ENCODE measurements at places on chromosomes 2 and 18.

DNA sequence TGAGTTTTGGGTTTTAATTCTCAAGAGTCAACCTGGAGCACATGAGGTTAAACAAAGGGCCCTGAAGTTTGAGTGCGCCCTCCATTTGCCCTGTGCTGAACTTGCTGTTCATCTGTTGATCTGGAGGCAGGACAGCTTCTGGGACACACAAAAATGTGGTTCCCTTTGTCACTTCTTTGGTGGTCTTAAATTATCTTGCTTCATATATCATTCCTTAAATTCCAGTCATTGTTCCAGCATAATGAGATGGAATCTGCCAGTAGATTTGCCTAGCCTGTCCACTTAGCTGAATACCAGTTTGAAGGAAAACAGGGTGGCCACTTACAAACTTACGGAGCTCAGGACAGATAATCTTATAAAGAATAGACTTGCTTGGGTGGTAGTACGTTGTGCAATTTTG is 916 bp downstream of the CETN1 start:
- no peak for DNase-seq

DNA sequence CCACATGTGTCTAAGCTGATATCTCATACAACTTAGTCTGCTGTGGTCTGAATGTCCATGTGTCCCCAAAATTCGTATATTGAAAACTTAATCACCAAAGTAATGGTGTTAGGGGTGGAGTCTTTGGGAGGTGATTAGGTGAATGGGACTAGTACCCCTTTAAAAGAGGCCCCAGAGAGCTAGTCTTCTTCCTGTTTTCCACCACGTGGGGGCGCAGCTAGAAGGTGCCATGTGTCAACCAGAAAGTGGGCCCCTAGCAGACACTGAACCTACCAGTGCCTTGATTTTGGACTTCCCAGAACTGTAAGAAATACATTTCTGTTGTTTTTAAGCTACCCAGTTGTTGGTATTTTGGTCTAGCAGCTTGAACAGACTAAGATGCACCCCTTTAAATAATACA is 86.6 kb downstream of the ASB1 start:
- no peak for DNase-seq

DNA sequence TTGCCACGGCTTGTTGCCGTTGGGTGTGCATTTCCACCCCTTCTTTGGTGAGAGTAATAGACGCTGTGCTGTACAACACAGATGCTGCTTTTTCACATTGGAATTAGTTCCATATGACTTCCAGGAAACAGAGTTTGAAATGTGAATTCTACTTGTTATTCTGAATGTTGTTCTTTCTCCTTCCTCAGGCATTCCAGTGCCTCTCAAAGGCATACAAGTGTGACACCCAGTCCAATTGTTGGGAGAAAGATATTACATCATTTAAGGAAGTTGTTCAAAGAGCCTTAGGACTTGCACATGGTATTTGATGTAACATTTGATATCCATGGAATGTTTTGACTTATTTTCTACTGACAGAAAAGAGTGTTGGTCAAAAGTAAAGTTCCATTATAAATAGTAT is 134.4 kb upstream of the LTBP1 start:
- no peak for DNase-seq

GRCh38 chr2:48860380-48860779 is 104.9 kb upstream of the LHCGR start:
- no peak for DNase-seq

DNA sequence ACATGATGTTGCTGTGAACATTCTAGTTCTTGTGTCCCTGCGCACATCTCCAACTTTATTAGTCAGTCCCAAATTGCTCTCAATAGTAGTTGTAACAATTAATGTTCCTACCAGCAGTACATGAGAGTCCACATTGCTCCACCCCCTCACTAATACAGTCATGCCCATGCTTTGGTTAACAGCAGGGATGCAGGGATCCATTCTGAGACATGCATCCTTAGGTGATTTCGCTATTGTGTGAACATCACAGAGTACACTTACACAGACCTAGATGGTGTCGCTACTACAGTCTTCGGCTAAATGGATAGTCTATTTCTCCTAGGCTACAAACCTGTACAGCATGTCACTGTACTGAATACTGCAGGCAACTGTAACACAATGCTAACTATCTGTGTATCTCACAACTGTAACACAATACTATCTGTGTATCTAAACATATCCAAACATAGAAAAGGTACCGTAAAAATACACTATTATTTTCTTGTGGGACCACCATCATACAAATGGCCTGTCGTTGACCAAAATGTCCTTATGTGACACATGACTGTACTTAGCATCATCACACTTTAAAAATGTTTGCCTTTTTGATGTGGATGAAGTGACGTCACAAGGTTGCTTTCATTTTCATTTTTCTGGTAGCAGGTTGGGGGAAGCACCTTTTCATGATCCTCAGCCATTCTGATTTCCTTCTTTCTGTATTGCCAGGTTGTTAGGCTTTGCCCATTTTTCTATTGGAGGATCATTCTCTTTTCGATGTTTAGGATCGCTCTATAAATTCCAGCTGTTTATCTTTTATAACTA is 82.9 kb upstream of the RNF152 start:
- DNase-seq, result no peak

GRCh38 chr2:148568597-148568996 is 76.0 kb upstream of the EPC2 start:
- no peak for DNase-seq

DNA sequence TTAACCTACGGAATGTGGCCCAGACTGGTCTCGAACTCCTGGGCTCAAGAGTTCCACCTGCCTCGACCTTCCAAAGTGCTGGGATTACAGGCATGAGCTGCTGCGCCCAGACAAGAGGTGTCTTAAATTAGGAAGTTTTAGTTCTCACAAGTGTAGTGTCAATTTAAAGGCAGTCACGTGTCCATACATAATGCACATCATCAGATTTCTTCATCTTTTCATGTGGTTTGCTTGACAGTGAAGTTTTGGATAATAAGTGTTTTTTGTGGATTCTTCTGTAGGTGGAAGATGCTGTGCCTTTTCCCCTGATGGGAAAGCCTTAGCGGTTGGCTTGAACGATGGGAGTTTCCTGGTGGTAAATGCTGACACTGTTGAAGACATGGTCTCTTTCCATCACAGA is 147.5 kb downstream of the RTN4 start:
- DNase-seq, result no peak

DNA sequence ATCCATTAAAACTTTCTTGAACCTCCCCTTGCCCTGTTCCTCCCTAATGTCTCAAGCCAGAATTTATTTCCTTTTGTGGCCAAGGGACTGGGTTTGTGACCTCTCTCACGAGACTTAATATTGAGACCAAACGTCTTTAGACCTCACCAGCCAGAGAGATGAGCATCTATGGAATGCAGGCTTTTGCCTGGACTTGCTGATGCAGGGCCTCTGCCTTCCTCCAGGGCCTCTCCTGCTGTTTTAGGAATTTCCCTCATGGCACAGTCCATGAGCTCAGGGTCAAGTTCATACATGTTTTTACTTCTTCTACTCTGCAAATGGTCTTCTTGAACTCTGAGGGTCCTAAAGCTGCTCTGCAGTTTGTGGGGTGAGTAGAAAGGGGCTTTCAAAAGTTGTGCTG is 22.3 kb downstream of the IL1B start:
- DNase-seq, result no peak

DNA sequence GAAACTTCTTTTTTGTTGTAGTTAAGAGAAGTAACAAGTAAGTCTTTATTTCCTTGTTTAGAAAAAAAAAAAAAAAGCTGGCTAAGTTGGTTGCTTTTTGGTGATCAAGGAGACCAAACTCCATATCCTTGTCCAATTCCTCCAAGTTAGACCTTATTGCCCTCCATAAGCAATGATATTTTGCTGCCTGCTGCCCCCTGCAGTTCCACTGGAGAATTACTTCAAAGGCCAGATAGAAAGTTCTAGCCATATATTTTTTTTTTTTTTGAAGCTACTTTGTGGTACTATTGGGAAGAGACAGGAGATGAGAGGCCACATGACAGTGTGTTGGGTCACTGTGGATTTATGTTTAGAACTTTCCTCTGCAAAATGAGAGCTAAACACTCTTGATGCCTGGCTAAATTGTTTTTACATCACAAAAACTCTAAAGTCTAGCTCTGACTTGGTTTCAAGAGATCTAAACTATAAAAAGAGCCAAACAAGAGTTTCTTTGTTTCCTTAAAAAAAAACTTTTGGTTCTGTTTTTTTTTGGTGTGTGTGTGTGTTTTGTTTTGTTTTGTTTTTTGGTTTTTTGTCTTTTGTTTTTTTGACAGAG is 80.7 kb upstream of the RASGRP3 start:
- DNase-seq, result no peak

DNA sequence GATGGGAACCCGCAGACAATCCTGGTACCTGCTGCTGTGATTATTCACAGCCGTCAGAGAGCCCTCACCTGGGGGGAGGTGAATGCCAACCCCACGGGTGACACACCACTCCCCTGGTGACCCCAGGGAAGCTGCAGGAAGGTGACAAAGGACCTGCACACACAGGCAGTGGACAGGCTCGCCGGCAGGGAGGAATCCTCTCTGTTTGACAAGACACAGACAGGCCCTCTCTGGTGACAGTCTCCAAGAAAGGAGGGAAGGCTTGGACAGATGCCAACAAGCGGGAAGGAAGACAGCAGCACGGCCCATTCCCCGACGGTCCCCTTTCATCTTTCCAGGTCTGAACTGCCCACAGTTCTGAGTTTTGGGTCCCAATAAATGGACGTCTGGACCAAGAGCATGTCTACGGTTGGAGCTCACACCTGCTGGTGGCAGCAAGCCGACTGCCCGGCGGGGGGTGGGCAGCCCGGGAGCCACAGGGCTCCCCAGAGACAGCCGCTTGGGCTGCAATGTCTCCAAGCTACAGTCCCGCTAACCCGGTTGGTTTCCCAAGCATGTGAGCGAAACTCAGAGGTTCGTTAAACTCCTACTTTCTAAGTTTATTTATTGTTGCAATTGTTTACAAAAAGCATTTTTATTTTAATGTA is 31.8 kb downstream of the HDAC4 start:
- no peak for DNase-seq

GRCh38 chr2:27489118-27489497 is 435 bp downstream of the IFT172 start:
- no peak for DNase-seq

GRCh38 chr18:28576941-28577340 is 400.0 kb upstream of the CDH2 start:
- DNase-seq, result no peak

- DNase-seq, result no peak
Observed at GRCh38 chr18:5238371-5238976, 41.4 kb upstream of the AKAIN1 start.

DNA sequence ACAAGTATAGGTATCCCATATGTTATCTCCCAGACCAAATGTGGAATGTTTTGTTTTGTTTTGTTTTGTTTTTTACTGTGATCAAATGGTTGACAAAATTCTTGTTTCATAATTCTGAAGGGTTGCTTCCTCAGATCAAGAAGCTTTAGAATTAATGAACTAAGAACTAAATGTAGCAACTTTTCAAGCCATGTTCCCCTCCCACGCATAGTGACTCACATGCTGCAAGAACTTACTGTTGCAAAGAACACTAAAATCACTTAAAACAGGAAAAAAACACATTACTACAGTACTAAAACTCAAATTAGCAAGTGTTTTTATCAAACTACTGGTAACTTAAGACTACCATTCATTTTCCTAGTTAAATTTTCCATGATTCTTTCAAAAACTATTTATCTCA is 30.6 kb downstream of the HNRNPLL start:
- no peak for DNase-seq

DNA sequence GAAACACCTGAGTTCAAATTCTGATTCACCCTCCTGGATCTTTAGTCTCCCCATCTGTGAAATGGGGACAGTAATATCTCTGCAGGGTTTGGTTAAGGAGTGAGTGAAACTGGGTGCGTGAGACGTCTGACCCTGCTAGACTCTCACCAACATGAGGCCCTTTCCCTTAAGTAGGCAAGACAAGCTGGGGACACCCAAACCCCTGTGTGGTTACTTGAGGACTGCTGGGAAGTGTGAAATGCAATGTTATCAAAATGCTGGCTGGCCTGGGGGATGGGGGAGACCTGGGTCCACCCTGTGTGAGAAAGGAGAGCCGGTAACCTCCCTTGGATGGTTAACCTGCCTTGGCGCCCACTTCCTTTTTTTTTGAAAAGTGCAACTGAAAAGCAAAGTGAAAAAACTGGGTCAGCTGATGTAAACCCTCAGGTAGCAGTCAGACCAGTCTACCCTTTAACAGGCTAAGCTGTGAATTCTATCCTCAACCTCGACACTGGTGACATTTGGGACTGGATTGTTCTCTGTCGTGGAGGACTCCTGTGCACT is 82.3 kb downstream of the INPP5D start:
- DNase-seq, result no peak

GRCh38 chr2:126953483-126953882 is 54.8 kb downstream of the TEX51 start:
- no peak for DNase-seq

GRCh38 chr2:230811508-230811907 is 53.2 kb upstream of the ITM2C start:
- DNase-seq, result no peak

DNA sequence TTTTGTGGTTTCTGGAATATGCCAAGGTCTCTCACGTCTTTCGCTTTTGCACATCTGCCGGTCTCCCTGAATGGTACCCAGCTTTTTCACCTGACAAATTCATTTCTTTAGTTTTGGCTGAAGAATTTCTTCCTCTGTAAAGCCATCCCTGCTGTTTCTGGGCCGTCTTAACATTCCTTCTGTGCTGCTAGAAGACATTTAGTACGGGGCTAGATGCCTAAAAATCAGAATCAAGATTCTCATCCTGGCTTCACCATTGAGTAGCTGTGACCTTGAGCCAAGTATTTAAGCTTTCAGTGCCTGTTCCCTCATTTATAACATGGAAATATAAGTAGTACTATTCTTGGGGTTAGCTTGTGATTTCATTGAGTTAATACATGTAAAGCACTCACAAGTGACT is 6.4 kb upstream of the BCL2 start:
- DNase-seq, result no peak

- DNase-seq, result no peak
Observed at GRCh38 chr2:8986327-8986976, 17.0 kb downstream of the MBOAT2 start.

DNA sequence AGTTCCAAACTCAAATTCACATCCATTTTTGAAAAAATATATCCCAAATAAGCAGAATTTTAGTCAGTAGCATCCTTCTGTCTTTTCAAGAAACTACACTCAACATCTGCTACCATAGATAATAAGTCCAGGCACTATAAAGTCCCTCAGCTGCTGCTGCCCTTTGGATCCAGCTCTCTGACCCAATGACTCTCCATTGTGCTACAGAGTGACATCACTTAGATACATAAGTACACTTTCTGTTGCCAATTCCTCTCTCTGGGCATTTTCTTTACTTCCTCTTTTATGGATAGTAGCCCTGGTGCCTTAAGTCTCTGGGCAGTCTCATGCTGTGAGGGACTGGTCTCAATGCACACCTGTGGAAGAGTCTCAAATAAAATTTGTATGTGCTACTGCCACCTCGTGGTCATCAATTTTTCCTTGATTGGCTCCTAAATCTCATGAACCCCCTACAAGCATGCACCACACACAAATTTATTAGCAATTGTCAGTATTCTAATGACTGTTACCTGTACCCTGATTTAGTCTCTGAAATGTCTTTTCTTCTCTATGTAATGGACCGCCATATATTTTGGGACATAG is 219.2 kb downstream of the LRP1B start:
- DNase-seq, result no peak
